Fibroblast of lung (primary cell): ENCODE measurements at places on chromosomes 5 and 9. TPM values are rescaled to one million over a fixed set of nuclear protein-coding genes. Genes with fewer than 3 reads are reported as not detected.

- no peaks in the 10 kb centered on the region for H3K36me3 ChIP-seq
- no peak overlapping the region for H3K27ac ChIP-seq
- H3K4me1 ChIP-seq = peaks cover 9% of the 10 kb centered on the region
- no peak overlapping the region for H3K4me3 ChIP-seq
Measured at GRCh38 chr9:93592008-93592642, 15.7 kb downstream of the PHF2 start.

GRCh38 chr5:168177831-168178450 is 113.5 kb upstream of the WWC1 start:
- no peaks in the 10 kb centered on the region for H3K36me3 ChIP-seq
- no peak for DNase-seq
- no peak overlapping the region for H3K4me3 ChIP-seq
- H3K4me1 ChIP-seq = no peaks in the 10 kb centered on the region
- no peaks in the 10 kb centered on the region for H3K27me3 ChIP-seq
- no peak overlapping the region for H3K27ac ChIP-seq

DNA sequence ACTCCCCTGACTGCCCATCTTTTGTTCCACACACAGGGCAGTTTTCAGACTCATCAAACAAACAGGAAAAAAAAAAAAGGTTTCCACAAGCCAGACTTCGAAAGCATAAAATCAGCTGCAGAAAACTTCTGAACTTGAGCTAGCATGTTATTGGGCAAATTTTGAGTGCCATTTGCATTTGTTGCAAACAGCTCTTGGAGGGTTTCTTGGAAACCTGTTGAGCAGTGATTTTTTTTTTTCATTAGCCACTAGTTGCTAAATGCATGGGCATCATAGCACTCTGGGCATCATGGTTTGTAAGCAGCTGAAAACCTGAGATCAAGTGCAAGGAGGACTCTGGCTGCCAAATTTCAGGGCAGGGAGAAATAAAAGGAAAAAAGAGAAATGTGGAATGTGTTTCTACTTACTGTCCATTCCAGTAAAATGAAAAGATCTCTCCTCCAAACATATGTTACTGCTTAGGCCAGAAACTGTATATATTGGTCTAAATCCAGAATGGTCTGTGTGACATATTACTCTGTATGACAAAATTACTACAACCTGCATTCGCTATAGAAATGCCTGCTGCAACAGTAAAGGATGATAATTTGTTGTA is 85.2 kb upstream of the SMIM23 start:
- no peaks in the 10 kb centered on the region for H3K4me1 ChIP-seq
- H3K27me3 ChIP-seq = peaks cover 13% of the 10 kb centered on the region
- no peak for DNase-seq
- no peak overlapping the region for H3K4me3 ChIP-seq

DNA sequence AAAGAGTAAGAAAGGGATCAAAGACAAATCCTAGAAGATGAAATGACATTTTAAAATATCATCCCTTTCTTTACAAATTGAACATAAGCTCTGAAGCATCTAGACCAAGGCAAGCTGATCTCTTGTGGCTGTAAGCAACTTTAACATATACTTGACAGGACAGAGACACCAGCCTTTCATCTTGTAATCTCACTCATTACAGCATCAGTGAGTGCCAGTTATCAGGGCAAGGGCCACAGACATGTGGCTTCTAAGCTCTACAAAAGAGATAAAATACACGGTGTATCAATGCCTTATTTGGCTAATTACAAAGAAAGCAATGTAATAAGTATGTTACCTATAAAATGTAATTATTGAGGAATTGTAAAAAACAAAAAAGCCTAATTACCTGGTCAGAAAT is 95.0 kb downstream of the DROSHA start:
- H3K4me1 ChIP-seq = no peaks in the 10 kb centered on the region
- DNase-seq = no peak
- H3K4me3 ChIP-seq = no peak overlapping the region
- no peaks in the 10 kb centered on the region for H3K27me3 ChIP-seq

- no peak overlapping the region for H3K4me3 ChIP-seq
- no peak for DNase-seq
- H3K27ac ChIP-seq = no peak overlapping the region
- peaks cover 25% of the 10 kb centered on the region for H3K27me3 ChIP-seq
- no peaks in the 10 kb centered on the region for H3K36me3 ChIP-seq
Measured at GRCh38 chr9:133499132-133499891, 20.4 kb upstream of the SLC2A6 start.

- peak; percentile 78 for DNase-seq
Measured at GRCh38 chr9:75039009-75039408, 10.9 kb upstream of the CARNMT1 start.

GRCh38 chr9:104745852-104746251 is 1.6 kb upstream of the NIPSNAP3A start:
- peaks cover 3% of the 10 kb centered on the region for H3K4me1 ChIP-seq
- no peak overlapping the region for H3K4me3 ChIP-seq
- H3K27ac ChIP-seq = no peak overlapping the region
- H3K27me3 ChIP-seq = no peaks in the 10 kb centered on the region
- no peak for DNase-seq

The EIF4EBP3 gene
- total RNA-seq = 1.8 and 2.3 TPM in 2 replicates

The OTULINL gene
- under 0.01 and 0.17 TPM in 2 replicates for total RNA-seq
